ENCODE measurements at places on chromosomes 12 and 14.

DNA sequence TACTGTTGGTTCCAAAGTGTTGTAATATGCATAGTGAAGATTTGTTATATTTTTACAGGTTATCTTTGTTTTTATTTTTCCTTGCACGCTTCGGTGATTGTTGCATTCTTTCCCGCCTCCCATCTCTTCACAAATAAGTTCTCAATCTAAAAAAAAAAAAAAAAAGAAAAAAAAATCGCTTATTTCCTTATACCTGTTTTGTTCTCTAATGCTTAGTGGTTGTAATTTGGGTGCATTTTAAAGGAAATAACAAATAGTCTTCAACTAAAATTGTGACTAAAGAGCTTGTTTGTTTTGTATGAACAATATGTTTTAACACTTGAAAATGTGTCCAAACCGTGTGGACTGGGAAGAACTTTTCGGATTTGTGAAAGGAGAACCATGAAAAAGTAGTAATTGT lies 1.5 kb downstream of the CAND1 start:
- no peak for DNase-seq

- no peak for DNase-seq
These were observed 264.1 kb downstream of the SEC23A start for GRCh38 chr14:38838979-38839323.

GRCh38 chr12:27840229-27840999 lies 60.4 kb upstream of the MANSC4 start:
- peak; percentile 15 for DNase-seq

DNA sequence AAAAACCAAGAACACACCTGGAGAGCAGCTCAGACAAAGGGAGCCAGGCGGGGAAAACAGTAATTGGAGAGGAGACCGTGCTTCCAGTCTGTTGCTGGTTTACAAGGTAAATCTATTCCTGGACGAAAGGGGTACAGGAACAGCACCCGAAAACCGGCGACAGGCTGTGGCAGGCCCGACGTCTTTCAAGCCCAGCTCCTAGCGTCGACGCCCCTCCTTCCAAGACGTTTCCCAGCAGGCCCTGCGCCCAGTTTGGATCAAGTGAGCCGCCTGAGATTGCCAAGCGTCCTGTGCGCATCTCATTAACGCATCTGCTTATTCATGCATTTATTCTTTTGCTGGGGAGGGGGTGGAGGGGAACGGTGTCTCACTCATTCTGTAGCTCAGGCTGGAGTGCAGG lies 1.4 kb downstream of the C12orf56 start:
- DNase-seq, result peak; percentile 21

DNA sequence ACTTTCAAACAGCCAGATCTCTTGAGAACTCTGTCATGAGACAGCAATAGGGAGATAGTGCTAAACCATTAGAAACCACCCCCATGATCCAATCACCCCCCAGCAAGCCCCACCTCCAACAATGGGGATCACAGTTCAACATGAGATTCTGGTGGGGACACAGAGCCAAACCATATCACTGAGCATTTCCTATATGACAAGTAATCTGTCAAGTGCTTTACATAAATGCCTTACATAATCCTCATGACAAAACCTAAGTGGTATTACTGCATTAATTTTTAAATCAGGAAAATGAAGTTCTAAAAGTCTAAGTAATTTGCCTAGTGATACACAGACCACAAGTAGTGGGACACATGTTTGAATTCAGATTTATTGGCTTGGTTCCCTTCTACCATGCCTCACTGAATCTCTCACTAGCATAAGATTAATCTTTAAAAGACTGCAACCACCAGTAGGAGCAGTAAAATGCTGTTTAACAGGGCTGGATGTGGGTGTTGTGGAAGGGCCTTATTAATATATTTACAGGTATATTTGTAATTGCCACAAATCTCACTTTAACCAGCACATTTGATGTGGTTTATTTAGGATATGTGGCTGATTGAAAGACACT lies 323.1 kb upstream of the FBXO33 start:
- DNase-seq, result no peak

- DNase-seq, result no peak
These were observed 266.1 kb upstream of the LRIG3 start for GRCh38 chr12:59186451-59186850.

DNA sequence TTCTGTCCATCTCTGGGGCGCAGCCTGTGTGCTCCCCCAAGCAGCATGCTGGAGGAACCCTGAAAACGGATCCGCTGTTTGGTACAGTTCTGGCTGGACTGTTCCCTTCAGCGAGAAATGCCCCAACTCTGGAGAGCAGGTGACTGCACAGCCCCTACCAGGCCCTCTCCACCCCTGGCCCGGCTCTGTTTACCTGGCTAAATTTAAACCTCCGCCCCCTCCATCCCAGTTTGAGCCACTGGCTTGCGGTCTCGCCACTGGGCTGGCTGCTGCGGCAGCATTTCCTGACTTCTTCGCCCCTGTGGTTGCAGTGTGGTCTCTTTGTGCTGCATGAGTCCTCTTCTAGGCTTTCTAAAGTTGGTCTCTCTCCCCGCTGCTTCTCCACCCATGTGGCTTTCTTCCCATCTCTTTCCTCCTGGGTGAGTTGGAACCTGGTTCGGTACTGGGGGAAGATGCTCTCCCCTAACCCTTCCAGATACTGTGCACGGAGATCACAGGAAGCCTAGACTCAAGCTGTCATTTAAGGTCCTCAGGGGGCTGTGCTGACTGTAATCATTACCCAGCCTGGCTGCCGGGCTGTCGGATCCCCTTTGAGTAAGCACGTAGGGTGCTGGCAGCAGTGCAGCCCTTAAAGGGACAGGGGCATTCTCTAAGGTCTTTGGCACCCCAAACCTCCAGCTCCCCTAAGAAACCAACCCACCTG lies 60.6 kb downstream of the FBXL14 start:
- DNase-seq, result no peak

DNA sequence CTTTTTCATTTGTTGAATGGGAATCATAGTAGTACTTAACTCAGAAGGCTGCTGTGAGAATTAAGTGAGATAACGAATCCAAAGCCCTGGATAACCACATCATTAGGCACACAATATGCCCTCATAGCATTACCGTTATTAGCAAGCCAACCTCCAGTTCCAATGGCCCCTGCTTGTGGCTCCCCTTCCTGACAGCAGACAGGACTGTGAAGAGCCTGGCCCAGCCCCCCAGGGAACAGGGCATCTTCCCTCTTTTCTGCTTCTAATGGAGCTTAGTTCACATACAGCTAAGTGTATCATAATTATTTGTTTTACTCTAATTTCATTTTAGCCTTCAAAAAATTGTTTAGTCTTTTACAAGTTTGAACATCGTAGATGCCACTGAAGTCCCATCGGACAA lies 39.7 kb downstream of the DHRS2 start:
- no peak for DNase-seq

DNA sequence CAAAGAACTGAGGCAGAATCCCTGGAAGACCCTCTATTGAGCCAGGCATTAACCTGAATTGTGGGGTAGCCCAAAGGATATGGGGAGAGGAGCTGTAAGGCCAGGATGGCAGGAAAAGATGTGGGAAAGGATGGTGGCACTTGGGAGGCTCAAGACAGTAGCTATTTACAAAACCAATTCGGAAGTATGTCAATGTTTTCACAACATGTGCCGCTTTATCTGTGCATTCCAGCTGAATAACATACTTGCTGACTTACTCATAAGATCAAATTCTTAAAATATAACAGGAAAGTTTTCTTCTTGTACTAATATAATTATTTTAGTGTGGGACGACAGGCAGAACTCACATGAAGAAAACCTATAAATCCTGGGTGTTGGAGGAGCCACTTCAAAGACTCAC lies 10.6 kb downstream of the BBS10 start:
- DNase-seq, result no peak

DNA sequence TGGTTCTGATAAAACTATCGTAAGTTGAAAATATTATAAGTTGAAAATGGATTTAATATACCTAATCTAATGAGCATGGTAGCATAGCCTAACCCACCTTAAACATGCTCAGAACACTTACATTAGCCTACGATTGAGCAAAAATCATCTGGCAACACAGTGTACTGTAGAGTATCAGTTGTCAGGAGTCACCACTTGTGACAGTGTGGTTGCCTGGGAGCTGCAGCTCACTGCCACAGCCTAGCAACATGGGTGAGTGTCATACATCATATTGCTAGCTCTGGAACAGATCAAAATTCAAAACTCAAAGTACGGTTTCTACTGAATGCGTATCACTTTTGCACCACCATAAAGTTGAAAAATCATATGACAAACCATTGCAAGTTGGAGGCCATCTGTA lies 203.5 kb downstream of the ATXN7L3B start:
- DNase-seq, result no peak

- no peak for DNase-seq
These were observed 158.9 kb upstream of the PLEKHA5 start for GRCh38 chr12:18970603-18971002.
